ENCODE measurements at places on chromosomes 12 and 14.

GRCh38 chr12:112309797-112310196, 72.4 kb downstream of the HECTD4 start:
- DNase-seq: no peak

DNA sequence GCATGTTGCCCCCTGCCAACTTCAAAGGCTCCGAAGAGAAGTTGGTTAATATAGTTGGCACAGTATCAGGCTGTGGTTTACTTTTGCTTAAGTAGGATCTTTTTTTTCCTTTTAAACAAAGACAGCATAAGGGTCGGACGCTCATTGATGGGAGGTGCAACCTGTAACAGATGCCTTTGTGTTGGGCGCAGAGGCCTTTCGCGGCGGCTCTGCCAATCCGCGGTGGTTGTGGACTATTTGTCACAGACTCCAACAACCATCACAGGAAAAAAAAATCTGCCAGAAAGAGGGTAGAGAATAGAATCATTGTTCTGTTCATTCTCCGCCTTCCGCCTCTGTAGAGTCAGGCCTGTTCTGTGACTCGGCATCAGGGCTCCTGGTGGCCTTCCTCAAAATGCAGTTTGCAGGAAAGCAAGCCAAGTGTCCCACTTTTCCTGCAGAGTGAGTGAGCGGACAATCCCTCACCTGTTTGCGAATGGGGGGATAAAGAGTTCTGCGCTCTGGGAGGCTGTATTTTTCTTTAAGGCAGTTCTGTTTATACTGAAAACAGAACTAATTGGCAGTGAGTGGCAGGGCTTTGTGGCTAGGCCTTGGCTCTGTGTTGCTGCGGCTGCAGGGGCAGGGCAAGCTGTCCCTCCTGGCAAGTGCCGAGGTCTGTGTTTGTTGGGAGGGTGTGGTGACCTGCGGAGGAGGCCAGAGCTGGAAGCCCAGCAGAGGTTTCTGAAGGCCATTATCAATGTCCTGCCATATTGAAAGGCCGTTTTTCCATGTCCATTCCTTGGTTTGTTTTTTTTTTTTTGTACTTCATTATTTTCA, 83.0 kb upstream of the PIWIL1 start:
- DNase-seq: no peak

GRCh38 chr12:46449856-46450255, 77.3 kb upstream of the SLC38A2 start:
- no peak for DNase-seq

GRCh38 chr12:125734137-125734536, 668.9 kb downstream of the AACS start:
- DNase-seq: no peak

- no peak for DNase-seq
Observed at GRCh38 chr12:27335364-27336281, 3.0 kb downstream of the BMAL2 start.

DNA sequence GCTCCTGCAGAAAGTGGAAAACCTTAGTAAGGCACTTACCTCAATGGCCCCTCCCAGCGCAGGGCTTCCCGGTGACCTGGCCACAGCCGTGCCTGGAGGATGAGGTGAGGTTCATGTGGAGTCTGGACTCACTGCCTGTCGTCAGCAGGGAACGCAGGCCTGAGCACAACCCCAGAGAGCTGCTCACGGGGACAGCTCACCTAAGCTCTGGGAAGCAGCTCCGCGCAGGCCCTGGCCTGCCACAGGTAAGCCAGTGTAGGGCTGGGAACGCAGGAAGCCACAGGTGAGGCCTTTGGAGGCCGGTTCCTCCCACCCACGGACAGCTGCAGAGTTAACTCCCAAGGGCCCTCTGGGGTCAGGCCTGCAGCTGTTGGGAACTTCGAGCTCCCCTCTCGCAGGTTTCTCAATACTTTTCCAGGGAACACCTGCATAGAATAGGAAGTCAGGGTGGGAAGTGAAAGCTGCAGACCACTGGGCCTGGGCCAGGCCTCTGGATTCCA, 32.7 kb downstream of the ANAPC7 start:
- no peak for DNase-seq

GRCh38 chr14:86404989-86405649, 875.2 kb downstream of the FLRT2 start:
- DNase-seq: no peak

- no peak for DNase-seq
Observed at GRCh38 chr14:103019826-103020225, 37.5 kb downstream of the CDC42BPB start.

DNA sequence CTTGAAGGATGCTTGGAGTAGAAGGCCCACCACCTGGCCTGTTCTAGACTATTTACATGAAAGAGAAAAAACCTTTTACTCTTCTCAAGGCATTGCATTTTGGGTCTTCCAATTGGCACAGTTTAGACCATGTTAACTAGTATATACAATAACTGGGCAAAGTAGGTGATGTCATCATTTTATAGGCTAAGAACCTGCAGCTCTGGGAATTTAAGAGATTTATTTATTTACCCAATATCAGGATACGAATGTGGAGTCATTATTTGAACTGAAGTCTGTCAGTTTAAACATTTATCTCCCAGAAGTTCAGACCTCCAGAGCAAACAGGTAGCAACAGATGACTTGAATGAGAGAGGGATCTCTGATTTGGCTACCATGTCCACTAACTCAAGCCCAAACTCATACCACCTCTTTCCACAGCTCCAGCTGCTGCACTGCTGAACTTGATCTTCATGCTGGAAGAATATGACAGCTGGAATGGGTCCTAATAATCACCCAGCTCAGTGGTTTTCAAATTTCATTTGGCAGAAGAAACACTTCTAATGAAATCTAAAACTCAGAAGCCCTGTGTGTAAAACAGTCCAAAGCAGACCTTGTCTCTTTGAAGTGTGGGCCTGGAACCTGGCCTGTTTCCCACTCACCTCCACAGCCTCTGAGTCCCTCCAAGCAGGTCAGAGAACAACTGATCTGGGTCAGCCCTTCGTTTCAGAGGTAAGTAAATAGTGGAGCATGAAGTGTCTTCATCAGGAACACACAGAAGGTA, 179.2 kb downstream of the EMP1 start:
- no peak for DNase-seq

DNA sequence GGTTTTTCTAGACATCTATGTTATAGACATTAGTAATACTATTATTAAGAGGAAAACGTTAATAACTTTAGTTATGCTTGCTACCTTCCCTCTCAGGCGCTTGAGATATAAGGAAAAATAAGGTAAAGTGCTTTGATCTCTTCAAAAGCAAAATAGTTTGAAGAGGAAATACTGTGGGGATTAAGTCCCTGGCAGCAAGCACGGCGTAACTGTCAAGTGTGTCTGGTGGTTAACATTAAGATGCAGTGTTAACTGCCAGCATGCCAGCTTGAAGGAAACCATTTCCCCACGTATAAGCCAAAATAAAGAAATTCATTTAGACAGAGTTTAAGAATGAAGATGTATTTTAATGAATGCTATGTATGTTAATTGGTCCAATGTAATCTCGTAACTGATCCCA, 31.8 kb downstream of the PELI2 start:
- DNase-seq: no peak

DNA sequence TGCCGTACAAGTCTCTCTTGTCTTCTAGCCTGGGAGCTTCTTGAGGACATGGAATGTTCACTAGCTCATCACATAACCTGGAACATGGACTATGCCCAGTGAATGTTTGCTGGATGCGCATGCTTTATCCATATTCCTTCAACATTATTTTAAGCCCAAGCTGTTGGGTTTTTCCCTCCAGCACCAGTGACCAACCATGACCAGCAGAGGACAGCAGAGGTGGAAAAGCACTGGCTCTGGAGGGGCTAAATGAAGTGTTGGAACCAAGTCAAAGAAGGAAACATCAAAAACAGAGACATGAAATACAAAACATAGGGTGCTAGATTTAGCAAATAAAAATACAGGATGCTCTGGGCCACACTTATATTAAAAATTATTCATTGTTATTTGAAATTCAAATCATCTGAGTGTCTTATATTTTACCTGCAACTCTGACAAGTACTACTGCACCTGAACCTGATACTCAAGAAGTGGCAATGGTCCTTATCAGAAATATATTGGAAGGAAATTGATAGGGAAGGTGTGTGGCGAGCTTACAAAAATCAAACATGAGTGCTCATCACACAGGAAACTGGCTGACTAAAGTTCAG, 23.1 kb upstream of the HELB start:
- peak; percentile 40 for DNase-seq

DNA sequence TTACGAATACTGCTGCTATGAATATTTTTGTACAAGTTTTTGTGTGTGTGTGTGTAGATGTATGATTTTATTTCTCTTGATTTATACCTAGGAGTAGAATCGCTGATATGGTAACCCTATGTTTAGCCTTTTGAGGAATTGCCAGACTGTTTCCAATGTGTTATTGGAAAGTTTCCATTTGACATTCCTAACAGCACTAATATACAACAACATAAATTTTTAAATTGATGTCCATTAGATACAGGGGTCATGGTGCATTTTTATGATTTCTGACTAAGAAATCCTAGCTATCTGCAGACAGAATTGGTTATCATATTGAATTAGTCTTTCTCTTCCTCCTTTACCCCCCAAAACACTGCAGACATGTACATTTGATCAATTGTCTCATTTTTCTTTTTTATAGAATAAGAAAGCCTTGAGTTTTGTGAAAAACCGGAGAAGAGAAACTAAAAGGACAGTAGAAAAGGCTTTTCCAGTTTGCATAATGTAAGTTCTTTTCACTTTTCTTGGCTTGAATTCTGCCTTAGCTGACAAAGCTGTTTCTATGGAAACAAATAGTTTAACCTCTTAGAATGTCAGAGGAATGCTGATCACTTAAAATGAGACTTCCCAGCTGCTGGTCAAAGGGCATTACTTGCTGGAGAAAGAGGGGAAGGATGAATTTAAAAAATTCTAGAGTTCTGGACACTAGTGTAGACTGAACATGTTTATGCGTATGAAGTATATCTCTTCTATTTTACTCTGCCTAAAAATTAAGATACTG, 28.2 kb downstream of the PALS1 start:
- DNase-seq: no peak

DNA sequence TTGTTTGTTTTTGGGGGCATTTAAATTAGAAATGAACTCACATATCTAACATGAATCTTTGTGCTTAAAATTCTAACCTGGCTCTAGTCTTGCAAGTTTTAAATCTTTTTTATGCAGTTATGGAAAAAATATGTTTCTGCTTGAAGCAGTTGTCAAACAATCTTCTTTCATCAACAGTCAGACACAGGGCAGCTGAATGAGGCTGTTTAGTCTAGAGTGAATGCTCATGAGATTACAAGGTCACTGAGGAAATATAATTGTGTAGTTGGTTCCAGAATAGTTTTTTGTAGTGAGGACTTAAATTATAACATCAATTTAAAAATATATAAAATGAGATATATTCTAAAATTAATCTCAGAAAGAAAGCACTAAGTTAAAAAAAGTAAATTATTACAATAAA, 76.5 kb downstream of the TRMT5 start:
- DNase-seq: no peak

- DNase-seq: no peak
Observed at GRCh38 chr12:109680264-109681005, 33.2 kb upstream of the FAM222A start.

- no peak for DNase-seq
Observed at GRCh38 chr14:24744641-24745040, 110.7 kb upstream of the GZMB start.

DNA sequence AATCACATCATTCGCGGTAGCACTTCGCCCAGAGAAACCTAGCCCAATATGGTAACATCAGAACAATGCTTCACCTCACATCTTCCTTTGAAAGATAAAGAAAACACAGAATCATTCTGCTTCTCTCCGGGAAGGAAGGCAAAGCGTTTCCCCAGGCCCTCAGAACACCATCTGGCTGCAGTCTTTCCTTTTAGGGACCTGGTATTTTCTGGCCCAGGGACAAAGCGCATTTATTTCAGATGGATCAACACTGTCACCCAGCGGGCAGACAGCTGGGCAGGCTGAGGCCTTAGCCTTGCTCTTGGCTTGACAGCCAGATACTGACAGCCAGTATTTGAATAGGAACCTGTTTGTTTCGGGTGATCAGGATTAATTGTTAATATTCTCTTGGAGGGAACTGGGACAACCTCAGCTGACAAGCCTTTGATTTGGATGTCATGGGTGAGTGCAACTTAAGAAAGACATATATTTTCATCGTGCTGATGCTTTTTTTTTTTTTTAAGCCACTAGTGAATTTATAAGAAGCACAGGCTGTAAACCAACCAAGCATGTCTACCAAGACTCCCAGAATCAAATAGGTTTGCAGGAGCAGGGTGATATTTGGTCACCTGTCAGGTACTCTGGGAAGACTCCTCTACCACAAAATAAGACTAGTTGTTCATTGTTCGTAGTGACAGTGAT, 118.9 kb downstream of the VEZT start:
- peak; percentile 72 for DNase-seq

GRCh38 chr14:77498984-77499527, 440 bp upstream of the ISM2 start:
- peak; percentile 21 for DNase-seq

DNA sequence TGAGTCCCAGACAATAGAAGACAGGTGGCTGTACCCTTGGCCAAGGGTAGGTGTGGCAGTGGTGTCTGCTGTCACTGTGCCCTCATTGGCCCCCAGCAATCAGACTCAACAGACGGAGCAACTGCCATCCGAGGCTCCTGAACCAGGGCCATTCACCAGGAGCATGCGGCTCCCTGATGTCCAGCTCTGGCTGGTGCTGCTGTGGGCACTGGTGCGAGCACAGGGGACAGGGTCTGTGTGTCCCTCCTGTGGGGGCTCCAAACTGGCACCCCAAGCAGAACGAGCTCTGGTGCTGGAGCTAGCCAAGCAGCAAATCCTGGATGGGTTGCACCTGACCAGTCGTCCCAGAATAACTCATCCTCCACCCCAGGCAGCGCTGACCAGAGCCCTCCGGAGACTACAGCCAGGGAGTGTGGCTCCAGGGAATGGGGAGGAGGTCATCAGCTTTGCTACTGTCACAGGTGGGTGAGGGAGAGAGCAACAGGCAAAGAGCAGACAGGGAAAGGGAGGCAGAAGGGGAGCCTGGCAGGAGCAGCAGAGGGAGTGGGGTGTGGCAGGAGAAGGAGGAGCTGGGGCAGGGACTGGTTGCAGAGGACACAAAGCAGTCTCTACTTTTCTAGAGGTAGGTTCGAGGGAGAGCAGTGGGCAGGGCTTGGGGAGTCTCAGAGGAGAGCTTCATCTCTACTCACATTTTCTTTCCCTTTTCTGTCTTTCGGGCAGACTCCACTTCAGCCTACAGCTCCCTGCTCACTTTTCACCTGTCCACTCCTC, 452 bp downstream of the INHBE start:
- no peak for DNase-seq

GRCh38 chr12:94545935-94546771, 86.5 kb upstream of the CEP83 start:
- DNase-seq: peak; percentile 52

DNA sequence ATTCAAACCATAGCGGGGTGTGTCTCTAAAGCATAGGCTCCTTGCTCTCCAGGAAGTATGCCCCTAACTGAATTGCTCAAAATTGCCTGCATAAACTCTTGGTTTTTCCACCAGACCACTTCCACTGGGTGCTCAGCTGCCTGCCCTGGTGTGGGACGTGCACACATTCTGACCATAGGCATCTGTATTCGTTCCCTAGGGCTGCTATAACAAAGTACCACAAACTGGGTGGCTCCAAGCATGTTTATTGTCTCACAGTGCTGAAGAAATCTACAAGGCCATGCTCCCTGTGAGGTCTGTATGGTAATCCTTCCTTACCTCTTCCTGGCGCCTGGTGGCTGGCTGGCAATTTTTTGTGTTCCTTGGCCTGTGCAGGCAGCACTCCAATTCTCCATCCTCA, 16.4 kb upstream of the GALNT6 start:
- no peak for DNase-seq

- DNase-seq: no peak
Observed at GRCh38 chr12:116162071-116162470, 115.4 kb downstream of the MED13L start.
